ENCODE measurements at places on chromosomes 6 and 20. TPM values are rescaled to one million over a fixed set of nuclear protein-coding genes. Genes with fewer than 3 reads are reported as not detected.

The SIRPB2 gene
- 3.0 TPM for total RNA-seq

The CDK5RAP1 gene
- 31.0 TPM for total RNA-seq

The CCN2 gene
- 115 TPM for total RNA-seq

The CFB gene
- total RNA-seq = 60.6 TPM

The FOXF2 gene
- 4.2 TPM for total RNA-seq

The GSTA1 gene
- 8.1 TPM for total RNA-seq

The C20orf202 gene
- total RNA-seq = not detected

The SNX21 gene
- total RNA-seq = 12.6 TPM

The MOXD1 gene
- total RNA-seq = 2.3 TPM

DNA sequence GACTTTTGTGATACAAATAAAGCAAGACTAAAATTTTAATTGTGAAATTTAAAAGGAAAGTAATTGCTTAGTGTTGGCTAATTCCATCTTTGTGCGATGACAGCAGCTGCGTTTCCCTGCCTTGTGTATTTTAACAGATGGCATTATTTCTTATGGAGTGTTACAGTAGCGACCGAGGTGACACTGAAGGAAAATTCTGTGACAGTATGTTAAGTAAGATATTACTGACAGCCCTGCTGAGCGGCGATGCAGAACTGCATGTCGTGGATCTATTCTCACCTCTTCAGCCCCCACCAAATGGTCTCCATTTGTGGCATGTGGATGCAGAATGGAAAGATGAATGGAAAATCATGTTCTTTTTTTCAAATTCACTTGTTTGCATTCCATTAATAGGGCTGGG, 289.4 kb downstream of the RNF144B start:
- H3K36me3 ChIP-seq = no peaks in the 10 kb centered on the region
- H3K27ac ChIP-seq = no peak overlapping the region
- H3K27me3 ChIP-seq = no peaks in the 10 kb centered on the region
- no peak for DNase-seq
- H3K4me1 ChIP-seq = no peaks in the 10 kb centered on the region

GRCh38 chr6:150366118-150366778, 2.6 kb upstream of the IYD start:
- DNase-seq = no peak
- H3K36me3 ChIP-seq = no peaks in the 10 kb centered on the region
- no peaks in the 10 kb centered on the region for H3K27me3 ChIP-seq
- H3K4me3 ChIP-seq = no peak overlapping the region

DNA sequence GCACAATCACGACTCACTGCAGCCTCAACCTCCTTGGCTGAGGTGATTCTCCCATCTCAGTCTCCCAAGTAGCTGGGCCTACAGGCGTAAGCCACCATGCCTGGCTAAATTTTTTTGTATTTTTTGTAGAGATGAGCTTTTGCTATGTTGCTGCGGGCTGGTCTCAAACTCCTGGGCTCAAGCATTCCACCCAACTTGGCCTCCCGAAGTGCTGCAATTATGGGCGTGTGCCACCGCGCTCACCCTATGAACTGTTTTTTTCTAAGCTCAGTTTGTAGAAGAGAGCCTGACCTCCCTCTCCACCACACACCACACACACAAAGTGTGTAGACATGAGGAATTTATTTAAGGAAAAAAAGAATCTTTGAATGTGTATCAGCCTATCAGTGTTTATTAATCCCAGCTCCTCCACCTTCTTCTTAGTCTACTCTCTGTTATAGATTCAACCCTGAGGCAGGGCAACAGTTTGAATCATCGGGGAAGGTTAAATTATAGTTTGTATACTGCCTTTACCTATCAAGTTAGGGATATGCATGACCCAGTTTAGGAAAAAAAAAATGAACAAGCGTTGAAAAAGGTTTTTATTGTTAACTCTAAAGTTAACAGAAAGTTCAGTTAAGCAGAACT, 74.1 kb downstream of the PLEKHG1 start:
- DNase-seq = peak; percentile 49
- H3K36me3 ChIP-seq = no peaks in the 10 kb centered on the region
- H3K27ac ChIP-seq = peak overlapping the region; percentile 56
- no peaks in the 10 kb centered on the region for H3K27me3 ChIP-seq
- no peak overlapping the region for H3K4me3 ChIP-seq

- H3K4me3 ChIP-seq = peak overlapping the region; percentile 31
- H3K27ac ChIP-seq = peak overlapping the region; percentile 43
- H3K36me3 ChIP-seq = no peaks in the 10 kb centered on the region
- peaks cover 49% of the 10 kb centered on the region for H3K27me3 ChIP-seq
- DNase-seq = no peak
Observed at GRCh38 chr6:75206576-75207342, 906 bp upstream of the COL12A1 start.

GRCh38 chr6:124870611-124871459, 91.4 kb upstream of the RNF217 start:
- no peak overlapping the region for H3K4me3 ChIP-seq
- H3K36me3 ChIP-seq = no peaks in the 10 kb centered on the region
- H3K4me1 ChIP-seq = no peaks in the 10 kb centered on the region
- H3K27me3 ChIP-seq = no peaks in the 10 kb centered on the region
- no peak for DNase-seq
- no peak overlapping the region for H3K27ac ChIP-seq

DNA sequence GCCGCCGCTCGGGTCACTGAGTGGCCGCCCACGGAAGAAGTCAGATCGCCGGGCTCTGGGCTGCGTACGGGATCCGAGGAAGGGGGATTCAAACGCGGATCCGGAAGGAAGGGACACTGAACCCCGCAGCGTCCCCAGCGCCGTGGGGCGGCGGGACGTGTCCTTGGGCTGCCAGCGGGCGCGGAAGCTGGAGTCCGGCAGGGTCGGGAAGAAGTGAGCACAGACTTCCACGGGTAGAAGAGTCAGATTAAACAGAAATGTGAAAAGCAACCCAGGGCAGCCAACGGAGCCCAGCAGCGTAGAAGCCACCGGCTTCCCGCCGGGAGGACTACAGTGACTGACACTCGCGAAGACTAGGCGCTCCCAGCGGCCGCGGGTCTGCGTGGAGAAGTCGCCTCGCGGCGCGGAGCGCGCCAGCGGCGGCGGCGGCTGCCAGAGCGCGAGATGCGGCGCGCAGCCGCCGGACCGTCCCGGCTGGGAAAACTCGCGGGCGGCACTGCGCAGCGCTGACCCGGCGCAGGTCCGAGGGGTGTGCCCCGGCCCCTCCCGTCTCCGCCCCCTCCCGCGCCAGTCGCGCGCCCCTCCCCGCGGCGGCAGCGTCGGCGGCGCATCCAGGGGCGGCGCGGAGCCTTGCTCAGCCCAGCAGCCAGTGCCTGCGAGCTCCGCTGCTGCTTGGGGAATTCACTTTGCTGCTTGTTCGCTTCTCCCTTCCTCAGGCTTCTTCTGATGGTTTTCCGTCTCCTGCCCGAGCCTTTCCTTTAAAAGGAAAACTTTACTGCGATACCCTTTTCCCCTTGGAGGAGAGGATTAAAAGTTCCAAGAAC, at the start of gene SAMD5:
TSS of gene SAMD5 (plus strand) at position 649 of the 824 bp plus-strand sequence. CDS start 239 bp downstream, outside the sequence.
- DNase-seq = peak; percentile 78
- H3K4me1 ChIP-seq = no peaks in the 10 kb centered on the region
- peak within 1 kb of the TSS; percentile 82 for H3K27ac ChIP-seq
- H3K27me3 ChIP-seq = no peaks in the 10 kb centered on the region

GRCh38 chr20:4369798-4370124, 351.9 kb upstream of the PRND start:
- no peak overlapping the region for H3K27ac ChIP-seq
- no peak overlapping the region for H3K4me3 ChIP-seq
- no peaks in the 10 kb centered on the region for H3K27me3 ChIP-seq
- DNase-seq = no peak
- H3K4me1 ChIP-seq = no peaks in the 10 kb centered on the region

GRCh38 chr20:25007491-25008305, 15.1 kb upstream of the APMAP start:
- no peaks in the 10 kb centered on the region for H3K36me3 ChIP-seq
- peak; percentile 16 for DNase-seq
- H3K27ac ChIP-seq = no peak overlapping the region
- no peaks in the 10 kb centered on the region for H3K4me1 ChIP-seq

GRCh38 chr20:62697468-62697912, 11.1 kb upstream of the NTSR1 start:
- DNase-seq = no peak
- no peaks in the 10 kb centered on the region for H3K27me3 ChIP-seq

DNA sequence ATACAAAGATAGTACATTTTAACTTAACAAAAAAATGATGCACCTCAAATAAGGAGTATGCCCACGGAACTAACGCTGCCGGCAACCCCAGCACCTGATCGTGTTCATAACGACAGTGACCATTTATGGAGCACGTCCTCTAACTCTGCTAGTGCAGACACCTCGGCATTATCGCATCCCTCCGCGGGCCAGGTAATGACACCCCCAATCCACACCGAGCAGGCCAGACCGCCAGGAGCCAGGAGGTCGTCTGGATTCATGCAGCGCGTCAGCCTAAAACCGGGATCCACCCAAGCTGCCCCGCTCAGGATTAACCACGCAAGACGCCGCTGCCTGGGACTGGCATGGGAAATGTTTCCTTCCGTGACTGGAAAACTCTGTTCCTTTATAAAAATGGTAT, 34.1 kb downstream of the DACT2 start:
- H3K27me3 ChIP-seq = no peaks in the 10 kb centered on the region
- DNase-seq = no peak
- no peak overlapping the region for H3K4me3 ChIP-seq
- H3K4me1 ChIP-seq = no peaks in the 10 kb centered on the region
- no peaks in the 10 kb centered on the region for H3K36me3 ChIP-seq

DNA sequence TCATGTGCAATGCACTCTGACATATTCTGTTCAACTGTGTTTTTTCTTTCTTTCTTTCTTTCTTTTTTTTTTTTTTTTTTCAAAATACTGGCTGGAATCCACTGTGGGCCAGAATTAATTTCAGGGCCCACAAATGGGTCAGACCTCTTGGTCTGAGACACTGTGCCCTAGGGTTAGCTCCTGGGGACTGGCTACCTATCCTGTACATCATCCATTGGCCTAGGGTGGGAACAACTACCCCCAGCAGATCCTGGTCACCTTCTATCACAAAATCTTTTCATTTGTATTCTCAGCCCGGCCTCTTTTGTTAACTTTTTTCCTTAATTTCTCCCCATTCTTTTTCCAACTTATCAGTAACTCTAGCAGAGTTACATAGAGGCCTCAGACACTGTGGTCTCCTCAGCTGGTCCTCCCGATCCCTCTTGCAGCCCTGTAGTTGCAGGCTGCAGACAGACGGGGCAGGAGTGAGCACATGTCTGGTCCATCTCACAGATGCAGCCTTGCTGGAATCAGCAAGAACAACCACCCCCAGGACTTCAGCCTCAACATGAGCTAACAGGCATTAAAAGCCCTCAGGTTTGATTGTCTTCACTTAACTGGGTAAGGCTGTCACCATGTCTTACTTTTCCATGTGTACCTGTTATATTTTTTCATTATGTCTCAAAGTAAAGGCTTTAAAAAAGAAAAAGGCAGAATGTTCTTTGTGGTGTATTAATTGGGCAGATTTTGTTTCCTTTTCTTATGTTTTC, 41.3 kb downstream of the TXLNB start:
- DNase-seq = peak; percentile 57
- no peak overlapping the region for H3K4me3 ChIP-seq
- no peaks in the 10 kb centered on the region for H3K27me3 ChIP-seq
- H3K4me1 ChIP-seq = no peaks in the 10 kb centered on the region
- H3K36me3 ChIP-seq = no peaks in the 10 kb centered on the region

GRCh38 chr6:15969236-15969778, 159.6 kb upstream of the MYLIP start:
- H3K4me1 ChIP-seq = no peaks in the 10 kb centered on the region
- H3K4me3 ChIP-seq = no peak overlapping the region
- H3K27ac ChIP-seq = no peak overlapping the region
- DNase-seq = no peak

- no peaks in the 10 kb centered on the region for H3K27me3 ChIP-seq
- peak overlapping the region; percentile 80 for H3K27ac ChIP-seq
- peak overlapping the region; percentile 36 for H3K4me3 ChIP-seq
- peak; percentile 88 for DNase-seq
- no peaks in the 10 kb centered on the region for H3K4me1 ChIP-seq
- H3K36me3 ChIP-seq = no peaks in the 10 kb centered on the region
Observed at GRCh38 chr6:28940858-28941683, 17.3 kb upstream of the TRIM27 start.

- no peak overlapping the region for H3K27ac ChIP-seq
- no peaks in the 10 kb centered on the region for H3K36me3 ChIP-seq
- DNase-seq = no peak
- no peaks in the 10 kb centered on the region for H3K27me3 ChIP-seq
- no peaks in the 10 kb centered on the region for H3K4me1 ChIP-seq
- no peak overlapping the region for H3K4me3 ChIP-seq
Observed at GRCh38 chr6:147337921-147338320, 133.7 kb downstream of the STXBP5 start.

GRCh38 chr6:54107470-54108090, 3.7 kb upstream of the MLIP start:
- no peaks in the 10 kb centered on the region for H3K4me1 ChIP-seq
- no peak overlapping the region for H3K27ac ChIP-seq
- DNase-seq = no peak
- H3K4me3 ChIP-seq = no peak overlapping the region

- no peaks in the 10 kb centered on the region for H3K36me3 ChIP-seq
- no peaks in the 10 kb centered on the region for H3K27me3 ChIP-seq
- H3K4me3 ChIP-seq = no peak overlapping the region
Observed at GRCh38 chr6:155040154-155040553, 45.0 kb downstream of the TIAM2 start.

DNA sequence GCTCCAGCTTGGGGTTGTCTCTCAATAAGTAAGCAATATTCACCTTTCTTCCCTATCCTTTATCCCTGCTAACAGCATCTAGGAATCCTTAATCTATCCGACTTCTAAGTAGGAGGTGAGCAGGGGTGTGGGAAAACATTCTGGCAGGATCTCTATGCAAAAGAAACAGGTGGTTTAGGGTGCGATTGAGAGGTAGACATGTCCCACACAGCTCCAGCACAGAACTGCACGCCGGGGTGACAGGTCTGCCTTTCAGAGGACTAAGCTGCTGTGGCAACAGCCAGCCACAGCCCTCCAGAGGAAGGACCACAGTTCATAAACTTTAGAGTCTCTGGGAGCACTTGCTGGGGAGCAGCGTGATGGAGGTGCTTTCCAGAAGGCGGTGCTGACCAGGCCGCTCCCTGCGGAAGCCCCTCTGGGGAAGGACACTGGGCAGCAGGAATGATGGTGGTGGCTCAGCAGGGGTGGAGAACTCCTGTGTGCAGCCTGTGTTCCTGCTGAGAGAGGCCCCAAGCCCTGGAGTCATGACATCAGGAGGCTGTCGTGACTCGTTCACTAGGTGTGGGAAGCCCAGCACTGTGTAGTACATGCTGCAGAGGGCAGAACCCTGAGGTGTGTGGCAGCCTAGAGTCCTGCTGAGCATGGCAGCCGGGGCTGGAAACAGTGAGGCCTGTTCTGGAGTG, 509.6 kb downstream of the PRKN start:
- H3K36me3 ChIP-seq = no peaks in the 10 kb centered on the region
- H3K4me1 ChIP-seq = no peaks in the 10 kb centered on the region
- no peaks in the 10 kb centered on the region for H3K27me3 ChIP-seq
- no peak overlapping the region for H3K27ac ChIP-seq
- no peak for DNase-seq
- no peak overlapping the region for H3K4me3 ChIP-seq

DNA sequence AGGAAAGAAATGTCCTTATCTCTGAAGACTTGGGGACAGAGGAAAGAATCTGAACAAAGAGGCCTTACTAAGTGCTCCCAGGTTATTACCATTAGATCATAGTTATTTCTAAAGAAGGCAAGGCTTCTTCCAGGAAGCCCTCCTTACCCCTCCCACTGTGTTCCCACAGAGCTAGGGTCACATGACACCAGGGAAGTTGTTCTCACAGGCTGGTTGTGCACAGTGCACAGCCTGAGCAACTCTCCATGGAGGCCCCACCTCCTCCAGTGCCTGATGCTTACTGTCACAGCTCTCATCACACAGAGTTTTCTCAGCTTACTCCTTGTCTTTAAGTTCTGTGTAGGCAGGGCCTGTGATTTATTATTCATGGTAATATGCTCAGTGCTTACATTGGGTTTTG, 68.9 kb upstream of the SCGN start:
- no peak overlapping the region for H3K27ac ChIP-seq
- no peaks in the 10 kb centered on the region for H3K4me1 ChIP-seq
- no peak for DNase-seq
- no peaks in the 10 kb centered on the region for H3K27me3 ChIP-seq
- no peak overlapping the region for H3K4me3 ChIP-seq
